ENCODE measurements at places on chromosomes 7 and 10. TPM values are rescaled to one million over a fixed set of nuclear protein-coding genes. Genes with fewer than 3 reads are reported as not detected.

Gene CLEC2L
- not detected for total RNA-seq

Gene SPDYE2B
- not detected for total RNA-seq

Gene CLCN1
- total RNA-seq = 1.2 TPM

Gene GDF10
- total RNA-seq = 0.52 TPM

Gene MSRB2
- 45.5 TPM for total RNA-seq

Gene EPO
- not detected for total RNA-seq

Gene BPGM
- total RNA-seq = 12.7 TPM

- no peak for DNase-seq
Measured at GRCh38 chr7:133910761-133911160, 216.4 kb upstream of the LRGUK start.

DNA sequence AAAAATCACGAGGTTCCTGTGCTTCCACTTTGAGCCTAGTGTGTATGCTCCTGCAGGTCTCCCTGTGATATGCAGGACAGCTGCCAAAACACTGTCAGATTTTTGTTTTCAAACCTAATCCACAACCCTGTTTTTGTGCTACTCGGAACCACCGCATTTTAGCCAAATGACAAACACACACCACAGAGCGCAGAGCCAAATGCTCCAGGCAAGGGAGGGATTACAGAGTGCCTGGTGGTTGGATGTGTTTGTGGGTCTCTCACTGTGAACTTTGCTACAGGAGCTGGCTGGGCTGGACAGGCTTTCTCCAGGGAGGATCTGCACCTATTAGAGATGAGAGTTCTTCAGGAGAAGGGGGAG lies 5.7 kb upstream of the RBM28 start:
- DNase-seq = no peak

DNA sequence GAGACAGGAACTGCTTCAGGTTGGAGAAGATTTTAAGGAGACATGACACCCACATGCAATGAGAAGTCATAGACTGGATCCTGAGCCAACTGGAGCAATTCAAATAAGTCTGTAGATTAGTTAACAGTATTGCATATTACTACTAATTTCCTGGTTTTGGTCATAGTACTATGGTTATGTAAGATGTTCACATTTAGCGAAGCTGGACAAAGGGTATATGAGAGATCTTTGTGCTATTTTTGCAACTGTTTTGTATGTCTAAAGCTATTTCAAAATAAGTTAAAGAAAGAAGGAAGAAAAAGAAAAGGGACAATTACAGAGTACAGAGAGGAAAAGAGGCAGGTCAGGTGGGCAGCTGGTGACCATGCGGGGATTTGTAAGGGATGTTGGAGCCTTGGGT lies 116.5 kb upstream of the SVIL start:
- DNase-seq = no peak

DNA sequence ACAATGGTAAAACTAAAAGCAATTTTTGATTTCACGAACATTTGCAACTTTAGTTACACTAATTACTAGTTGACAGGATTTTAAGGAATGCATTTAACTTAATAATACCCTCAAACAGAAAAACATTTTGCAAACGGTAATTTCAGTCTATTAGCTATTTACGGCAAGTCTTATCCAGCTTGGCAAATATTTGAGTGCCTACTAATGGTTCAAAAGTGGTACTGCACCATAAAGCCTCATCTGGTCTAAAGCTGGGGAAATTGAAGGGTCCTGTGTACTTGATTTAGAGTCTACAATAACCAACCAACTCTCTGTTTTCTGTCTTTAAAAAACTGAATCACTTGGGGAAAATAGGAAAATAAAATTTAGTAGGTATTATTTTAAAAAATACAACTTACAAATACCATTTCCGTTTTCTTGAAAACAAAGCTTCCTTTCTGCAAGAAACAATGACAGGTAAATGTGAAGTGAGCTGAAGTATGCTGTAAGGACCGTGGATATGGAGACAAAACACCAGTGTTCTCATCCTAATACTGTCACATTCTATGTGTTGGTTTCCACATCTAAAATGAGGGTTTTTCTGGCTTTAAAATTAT lies 142.3 kb downstream of the VPS50 start:
- no peak for DNase-seq

GRCh38 chr10:25573316-25573715 lies 360.7 kb upstream of the MYO3A start:
- no peak for DNase-seq

GRCh38 chr10:82981137-82981723 lies 1106.2 kb downstream of the NRG3 start:
- no peak for DNase-seq

DNA sequence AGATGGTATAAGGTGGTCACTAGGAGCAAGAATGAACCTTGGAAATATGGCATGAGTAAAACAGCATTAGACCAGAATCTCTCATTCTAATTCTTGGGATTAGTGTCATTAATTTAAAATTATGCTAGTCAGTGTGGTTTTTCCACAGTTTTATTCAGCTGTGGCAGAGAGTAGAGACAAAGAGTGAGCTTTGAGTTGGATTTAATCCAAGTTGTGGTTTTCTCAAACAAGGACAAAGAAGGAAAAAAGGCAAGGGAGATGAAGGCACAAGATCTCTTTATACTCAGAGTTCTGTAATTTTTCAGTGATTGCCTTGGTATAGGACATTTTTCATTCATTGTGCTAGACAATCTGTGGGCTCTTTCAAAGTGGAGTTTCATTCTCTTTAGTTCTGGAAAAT lies 28.2 kb upstream of the AKAP9 start:
- no peak for DNase-seq

GRCh38 chr10:46522295-46523118 lies 34.0 kb downstream of the GPRIN2 start:
- no peak for DNase-seq

- no peak for DNase-seq
Measured at GRCh38 chr10:112532956-112533355, 85.9 kb downstream of the VTI1A start.

DNA sequence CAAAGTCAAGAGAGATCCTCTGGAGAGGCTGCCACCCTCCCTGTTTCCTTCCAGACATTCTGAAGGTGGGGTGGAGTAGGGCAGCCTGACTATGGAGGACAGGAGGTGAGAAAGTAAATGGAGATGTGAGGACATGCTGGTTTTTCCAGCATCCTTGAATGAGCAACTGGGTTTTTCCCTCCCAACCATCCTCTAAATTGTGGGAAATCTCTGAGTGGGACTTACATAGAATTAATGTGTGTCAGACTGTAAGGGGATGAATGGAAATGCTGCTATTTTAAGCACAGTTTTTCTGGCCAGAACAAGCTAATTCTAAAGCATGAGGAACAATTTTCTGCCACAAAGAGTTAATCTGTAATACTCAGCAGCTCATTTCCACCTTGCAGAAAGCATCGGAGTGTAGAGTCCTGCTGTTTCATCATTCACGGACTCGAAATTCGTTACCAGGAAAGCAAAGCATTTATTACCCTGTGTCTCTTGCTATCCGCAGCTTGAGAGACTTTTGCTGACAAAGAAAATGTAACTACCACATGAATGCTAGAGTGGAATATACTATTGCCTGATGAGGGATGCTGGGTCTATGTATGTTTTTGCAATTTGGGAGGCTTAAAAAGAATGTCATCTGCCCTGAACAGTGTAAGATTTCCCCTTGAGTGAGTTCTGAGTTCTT lies 213.0 kb downstream of the CELF2 start:
- DNase-seq = no peak

DNA sequence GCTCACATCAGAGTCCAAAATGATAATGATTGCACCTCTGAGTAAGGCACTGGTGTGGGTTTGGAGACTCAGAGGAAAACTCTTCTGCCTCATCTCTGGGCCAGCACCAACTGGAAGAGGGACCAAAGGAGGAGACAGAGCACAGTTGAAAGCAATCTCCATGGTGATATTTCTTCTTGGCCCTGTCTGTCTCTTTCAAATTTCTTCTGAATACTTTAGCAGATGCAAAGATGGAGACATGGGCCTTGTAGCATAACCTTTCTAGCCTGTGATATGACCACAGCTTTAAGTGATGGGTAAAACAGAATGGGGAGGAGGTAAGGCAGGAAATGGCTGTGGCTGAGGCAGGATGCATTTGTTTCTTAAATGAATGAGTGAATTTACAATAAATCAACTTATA lies 12.2 kb upstream of the GIMAP7 start:
- DNase-seq = no peak
